ENCODE measurements at places on chromosomes 16 and 17.

- no peak for DNase-seq
These were observed 2.6 kb downstream of the GID4 start for GRCh38 chr17:18041776-18042175.

DNA sequence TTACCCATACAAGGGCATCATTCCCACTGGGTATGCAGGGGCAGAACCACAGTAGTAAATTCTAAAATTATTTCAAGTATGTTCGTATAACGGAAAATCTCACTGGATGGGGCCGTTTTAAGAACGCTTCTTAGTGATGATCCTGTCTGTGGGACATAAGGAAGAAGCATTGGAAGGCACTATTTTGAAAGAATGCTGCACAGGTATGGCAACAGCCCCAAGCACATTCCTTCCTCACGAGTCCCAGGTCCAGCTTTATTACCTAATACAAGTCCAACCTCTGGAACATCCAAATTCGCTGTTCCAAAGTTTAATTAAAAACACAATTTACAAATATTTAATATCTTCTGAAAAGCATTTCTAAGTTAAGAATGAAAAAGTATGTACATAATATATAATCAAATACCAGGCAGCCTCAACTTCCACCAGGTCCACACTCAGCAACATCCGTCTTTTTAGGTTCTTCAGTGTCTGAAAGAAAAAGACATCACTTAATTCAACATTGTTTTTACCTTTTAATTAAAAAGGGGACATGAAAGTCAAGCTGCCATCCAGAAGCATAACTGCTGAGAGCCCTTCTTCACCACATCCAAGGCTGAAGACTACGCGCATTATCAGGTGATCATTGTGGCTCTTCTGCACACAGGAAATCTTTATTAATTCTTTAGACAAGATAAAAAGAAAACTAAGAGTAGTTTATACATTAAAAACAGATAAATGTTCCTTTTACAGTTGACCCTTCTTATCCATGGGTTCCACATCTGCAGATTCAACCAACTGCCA, 49.8 kb downstream of the BRD7 start:
- no peak for DNase-seq

- DNase-seq, result no peak
These were observed 147.3 kb upstream of the FOXF1 start for GRCh38 chr16:86363057-86363490.

DNA sequence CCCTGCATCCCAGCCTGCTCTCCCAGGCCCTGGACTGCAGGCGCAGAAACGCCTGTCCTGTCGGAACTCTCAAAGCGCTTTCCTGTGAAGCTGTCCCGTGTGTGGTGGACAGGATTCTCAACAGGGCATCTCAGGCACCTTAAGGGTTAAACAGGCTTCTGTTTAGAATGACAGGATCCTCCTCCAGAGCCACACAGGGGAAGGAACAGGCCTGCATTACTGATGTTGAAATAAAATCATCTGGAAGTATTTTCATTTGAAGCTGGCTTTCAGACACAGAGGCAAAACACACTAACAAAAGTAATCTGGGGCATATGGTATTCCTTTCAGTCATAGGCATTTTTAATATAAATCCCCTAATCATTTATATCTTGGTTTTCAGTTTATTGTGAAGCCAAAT, 7.4 kb downstream of the HS3ST3A1 start:
- DNase-seq, result no peak

- no peak for DNase-seq
These were observed 16.1 kb downstream of the NUDT16L1 start for GRCh38 chr16:4709481-4709880.

- DNase-seq, result no peak
These were observed 91.7 kb downstream of the SHISA6 start for GRCh38 chr17:11332706-11333105.

DNA sequence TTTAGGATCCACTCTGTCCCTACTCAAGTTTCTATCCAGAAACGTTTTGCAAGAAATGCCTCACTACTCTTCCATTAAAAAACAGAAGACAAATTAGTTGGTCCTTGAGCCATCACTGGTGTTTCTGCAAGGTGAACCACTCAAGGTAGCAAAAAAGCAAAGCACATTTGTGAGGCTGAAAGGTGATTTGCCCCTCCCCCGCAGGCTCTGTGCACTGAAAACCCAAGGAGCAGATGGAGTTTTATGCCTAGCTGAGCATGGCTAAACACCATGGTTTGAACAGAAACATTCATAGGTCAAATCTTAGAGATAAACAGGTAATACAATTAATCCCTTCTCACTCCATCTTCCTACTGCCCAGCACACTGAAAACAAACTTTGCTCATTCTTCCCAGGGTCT, 538.2 kb upstream of the CDH5 start:
- no peak for DNase-seq

DNA sequence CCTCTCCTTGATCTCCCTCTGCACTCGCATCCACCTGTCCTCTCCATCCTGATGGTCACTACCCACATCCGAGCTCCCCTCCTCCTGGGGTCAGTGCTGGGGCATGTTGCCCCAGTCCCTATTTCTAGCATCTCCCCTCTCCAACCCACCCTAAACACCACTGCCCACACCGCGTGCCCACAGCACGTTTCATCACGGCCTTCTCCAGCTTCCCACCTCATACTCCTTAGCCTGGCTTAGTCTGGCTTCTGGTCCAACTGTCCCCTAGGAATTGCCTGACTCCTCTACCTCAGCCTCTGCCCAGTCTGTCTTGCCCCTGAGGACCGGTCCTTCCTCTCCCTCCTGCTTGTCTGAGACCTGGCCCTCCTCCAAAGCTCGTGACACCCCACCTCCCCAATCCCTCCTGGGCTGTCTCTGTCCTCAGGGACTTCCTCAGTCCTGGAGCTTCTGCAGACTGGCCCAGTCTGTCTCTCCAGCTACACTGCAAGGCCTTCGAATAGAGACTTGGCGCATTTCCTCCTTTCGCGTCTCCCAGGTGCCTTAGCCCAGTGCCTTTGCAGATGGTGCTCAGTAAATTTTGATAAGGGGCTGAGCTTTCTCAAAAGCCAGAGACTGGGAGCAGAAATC, 4.9 kb downstream of the ALOX15 start:
- no peak for DNase-seq

DNA sequence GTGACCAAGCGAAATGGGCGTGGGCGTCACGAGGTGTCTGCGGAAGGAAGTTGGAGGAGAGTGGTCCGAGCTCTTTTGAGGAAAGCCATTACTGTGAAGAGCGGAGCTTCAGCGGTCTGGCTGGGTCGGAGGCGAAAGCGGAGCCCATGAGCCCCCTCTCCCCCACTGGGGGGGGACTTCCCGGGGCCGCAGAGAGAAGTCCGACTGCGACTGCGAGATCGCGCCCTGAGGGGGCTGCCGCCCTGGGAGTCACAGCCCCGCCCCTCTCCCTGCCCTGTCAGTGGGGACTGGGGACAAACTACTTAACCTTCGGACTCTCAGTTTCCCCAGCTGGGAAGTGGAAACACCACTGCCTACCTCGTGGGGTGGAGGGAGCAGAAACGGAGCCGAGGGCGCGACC, 20.0 kb upstream of the ARL4D start:
- no peak for DNase-seq

DNA sequence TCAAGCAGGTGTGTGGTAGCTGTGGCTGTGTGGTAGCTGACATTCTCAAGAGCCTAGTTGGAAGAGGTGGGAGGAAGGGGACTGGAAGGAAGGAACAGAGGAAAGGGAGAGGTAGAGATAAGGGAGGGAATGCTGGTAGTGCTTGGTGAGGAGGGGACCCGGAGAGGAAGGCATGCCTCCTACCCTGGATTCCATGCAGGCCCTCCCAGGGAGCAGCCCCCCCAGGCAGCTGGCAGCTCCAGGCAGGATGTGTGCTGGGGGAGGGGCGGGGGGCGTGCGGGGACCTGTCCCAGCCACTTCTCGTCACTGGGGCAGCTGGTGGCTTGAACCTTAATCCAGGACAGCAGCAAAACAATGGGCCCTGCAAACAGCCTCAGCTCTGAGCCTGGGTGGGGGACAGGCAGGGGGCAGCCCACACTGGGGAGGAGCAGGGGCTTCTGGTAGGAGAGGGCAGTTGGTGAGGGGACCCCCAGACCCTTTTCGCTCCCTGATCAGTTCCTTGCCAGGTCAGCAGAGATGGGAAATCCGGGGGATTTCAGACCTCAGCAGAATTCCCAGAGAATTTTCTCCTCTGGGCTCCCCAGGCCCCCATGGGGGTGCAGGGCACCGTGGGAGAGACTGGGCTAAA, 27.1 kb downstream of the ARHGAP23 start:
- no peak for DNase-seq

DNA sequence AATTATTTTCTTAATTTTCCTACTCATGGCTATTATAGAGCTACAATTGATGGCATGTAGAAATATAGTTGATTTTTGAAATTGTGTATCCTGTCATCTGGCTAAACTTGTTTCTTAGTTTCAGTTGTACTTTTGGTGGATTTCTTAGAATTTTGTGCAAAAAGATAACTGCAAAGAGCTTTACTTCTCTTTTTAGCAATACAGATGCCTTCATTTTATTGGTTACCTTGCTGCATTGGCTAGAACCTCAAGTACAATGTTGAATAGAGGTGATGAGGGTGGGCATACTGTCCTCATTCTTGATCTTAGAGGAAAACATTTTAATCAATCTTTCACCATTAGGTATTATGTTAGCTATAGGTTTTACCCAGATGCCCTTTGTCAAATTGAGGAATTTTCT, 67.9 kb downstream of the METRNL start:
- DNase-seq, result no peak

DNA sequence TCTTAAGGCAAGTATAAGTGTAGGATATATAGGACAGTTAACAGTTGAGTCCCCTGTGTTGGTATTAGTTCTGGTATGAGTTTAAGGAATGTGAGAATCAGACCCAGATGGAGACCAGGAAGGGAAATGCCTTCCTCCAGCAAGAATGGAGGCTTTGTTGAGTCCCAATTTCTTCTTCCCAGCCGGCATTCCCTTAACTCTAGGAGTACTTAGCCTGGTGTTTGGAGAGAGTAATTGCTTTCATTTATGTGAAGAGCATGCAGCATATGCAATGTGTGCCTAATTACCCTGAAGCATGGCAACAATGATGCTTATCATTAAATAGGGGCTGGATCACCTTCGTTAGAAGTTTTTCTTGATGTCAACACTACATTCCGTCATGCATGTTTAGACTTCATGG, 225.9 kb upstream of the XYLT1 start:
- DNase-seq, result no peak

DNA sequence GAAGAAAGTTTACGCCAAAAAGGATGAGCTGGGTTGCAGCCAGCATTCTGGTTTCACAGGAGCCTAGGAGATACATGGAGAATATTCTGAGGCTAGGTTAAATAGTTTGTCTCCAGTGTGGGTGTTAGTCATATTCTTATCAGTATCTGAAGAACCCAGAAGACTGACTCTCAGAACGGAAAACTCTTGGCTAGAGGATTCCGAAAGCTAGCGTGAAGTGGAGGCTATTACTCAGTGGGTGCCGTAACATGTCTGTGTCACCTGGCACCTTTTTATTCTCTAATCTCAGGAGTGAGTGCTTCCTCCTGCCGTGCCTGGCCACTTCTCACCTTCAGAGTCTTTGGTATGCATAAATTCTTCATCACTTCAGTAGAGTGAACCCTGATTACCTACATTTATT, 199.5 kb downstream of the WWOX start:
- DNase-seq, result no peak

DNA sequence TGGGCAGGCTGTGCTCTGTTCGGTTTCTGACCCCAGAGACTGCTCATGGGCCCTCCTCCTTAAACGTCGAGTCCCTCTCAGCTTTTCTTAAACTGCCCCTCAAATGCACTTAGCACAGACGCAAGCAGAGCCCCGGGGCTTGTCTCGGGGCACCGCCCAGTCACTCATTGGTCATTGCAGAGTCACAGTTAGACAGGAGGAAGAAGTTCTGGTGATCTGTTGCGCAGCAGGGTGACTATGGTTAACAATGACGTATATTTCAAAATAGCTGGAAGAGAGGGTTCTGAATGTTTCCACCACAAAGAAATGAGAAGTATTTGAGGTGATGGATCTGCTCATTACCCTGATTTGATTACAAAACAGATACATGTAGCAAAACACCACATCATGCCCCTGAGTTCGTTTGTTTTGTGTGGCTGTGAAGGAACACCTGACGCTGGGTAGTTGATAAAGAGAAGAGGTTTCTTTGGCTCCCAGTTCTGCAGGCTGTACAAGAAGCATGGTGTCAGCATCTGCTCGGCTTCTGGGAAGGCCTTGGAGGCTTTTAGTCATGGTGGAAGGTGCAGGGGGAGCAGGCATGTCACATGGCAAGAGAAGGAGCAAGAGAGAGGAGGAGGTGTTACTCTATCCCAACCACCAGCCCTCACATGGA, 387.4 kb downstream of the CPPED1 start:
- no peak for DNase-seq

- no peak for DNase-seq
These were observed 2.0 kb downstream of the CUEDC1 start for GRCh38 chr17:57953219-57953618.

DNA sequence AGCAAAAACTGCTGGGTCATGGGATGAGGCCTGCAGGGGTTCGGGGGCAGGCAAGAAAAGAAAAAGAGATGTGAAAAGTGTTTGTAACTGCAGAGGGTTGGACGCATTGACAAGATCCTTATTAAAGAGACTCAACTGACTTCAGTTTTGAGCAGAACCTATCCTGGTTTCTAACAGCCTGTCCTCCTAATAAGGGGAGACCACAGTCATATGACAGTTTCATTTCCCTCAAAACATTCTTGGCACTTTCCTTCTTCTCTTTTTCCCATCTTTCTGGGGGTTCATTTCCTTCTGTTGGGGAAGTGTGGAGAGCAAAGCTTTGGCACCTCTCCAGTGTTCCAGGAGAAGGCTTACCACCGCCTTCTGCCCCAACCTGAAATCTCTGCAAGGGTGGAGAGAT, 118.5 kb downstream of the MAF start:
- DNase-seq, result no peak

- DNase-seq, result no peak
These were observed 240.1 kb downstream of the SLC39A11 start for GRCh38 chr17:72852277-72852938.

- DNase-seq, result no peak
These were observed 168.5 kb upstream of the RPH3AL start for GRCh38 chr17:521183-521525.

- no peak for DNase-seq
These were observed 403.8 kb downstream of the SEC14L1 start for GRCh38 chr17:77544347-77545110.

DNA sequence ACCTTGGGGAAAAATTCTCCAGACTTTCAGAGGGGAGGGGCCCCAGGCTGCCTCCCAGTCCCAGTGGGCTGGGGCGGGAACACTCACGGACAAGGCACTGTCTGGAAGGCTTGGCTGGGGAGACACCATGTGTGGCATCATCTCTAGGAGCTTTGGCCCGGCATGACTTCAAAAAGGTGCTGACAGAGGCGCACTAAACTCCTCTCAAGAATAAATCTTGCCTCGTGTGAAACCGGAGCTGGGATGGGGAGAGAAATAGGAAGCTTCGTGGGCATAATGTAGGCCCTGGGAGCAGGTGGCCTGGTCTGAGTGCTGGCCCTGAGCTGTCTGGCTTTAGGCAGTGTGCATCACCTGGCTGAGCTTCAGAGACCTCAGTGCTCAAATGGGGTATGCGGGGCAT, 5.7 kb downstream of the WSCD1 start:
- DNase-seq, result no peak

GRCh38 chr17:79808763-79809529, 12.1 kb upstream of the CBX8 start:
- DNase-seq, result no peak

- no peak for DNase-seq
These were observed 96.6 kb downstream of the HIC1 start for GRCh38 chr17:2151358-2152033.
